ENCODE measurements at places on chromosomes 7 and 10.

GRCh38 chr10:124688386-124688785 is 55.8 kb downstream of the FAM53B start:
- no peak for DNase-seq

GRCh38 chr10:89207181-89207800 is at the start of gene CH25H:
TSS of gene CH25H (minus strand) at chr10:89207317. CDS start at chr10:89207292, 25 bp downstream.
- DNase-seq: no peak

- DNase-seq: no peak
Measured at GRCh38 chr10:51501396-51501795, 198.0 kb downstream of the CSTF2T start.

- DNase-seq: no peak
Measured at GRCh38 chr7:3117488-3118231, 74.0 kb upstream of the CARD11 start.

GRCh38 chr7:94882891-94883290 is 24.5 kb upstream of the PPP1R9A start:
- no peak for DNase-seq

- DNase-seq: no peak
Measured at GRCh38 chr10:87706731-87707130, 47.1 kb downstream of the PAPSS2 start.

All from stimulated activated CD4-positive, alpha-beta T cell treated with anti-CD3 and anti-CD28 coated beads, TNF-alpha, amount 100 ng/mL, for 24 hours (primary cell).